Head of caudate nucleus (tissue), 42 donors: ENCODE measurements at places on chromosomes 6 and 20.

- DNase-seq = no peak
Measured at GRCh38 chr20:54200487-54201267, 7.2 kb upstream of the PFDN4 start.

DNA sequence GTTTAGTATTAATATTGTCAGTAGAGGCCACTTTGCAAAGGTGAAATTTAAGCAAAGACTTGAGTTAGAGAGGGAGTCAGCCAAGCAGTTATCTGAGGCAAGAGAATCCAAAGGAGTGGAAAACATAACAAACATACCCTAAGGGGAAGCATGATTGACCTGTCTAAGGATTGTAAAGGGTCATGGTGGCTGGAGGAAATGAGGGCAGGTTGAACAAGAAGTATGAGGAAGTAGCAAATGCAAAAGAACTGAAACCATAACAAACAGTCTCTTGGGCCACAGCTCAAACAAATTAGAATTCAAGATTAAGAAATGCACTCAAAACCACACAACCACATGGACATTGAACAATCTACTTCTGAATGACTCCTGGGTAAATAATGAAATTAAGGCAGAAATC, 103.2 kb downstream of the FBXO5 start:
- DNase-seq = no peak

DNA sequence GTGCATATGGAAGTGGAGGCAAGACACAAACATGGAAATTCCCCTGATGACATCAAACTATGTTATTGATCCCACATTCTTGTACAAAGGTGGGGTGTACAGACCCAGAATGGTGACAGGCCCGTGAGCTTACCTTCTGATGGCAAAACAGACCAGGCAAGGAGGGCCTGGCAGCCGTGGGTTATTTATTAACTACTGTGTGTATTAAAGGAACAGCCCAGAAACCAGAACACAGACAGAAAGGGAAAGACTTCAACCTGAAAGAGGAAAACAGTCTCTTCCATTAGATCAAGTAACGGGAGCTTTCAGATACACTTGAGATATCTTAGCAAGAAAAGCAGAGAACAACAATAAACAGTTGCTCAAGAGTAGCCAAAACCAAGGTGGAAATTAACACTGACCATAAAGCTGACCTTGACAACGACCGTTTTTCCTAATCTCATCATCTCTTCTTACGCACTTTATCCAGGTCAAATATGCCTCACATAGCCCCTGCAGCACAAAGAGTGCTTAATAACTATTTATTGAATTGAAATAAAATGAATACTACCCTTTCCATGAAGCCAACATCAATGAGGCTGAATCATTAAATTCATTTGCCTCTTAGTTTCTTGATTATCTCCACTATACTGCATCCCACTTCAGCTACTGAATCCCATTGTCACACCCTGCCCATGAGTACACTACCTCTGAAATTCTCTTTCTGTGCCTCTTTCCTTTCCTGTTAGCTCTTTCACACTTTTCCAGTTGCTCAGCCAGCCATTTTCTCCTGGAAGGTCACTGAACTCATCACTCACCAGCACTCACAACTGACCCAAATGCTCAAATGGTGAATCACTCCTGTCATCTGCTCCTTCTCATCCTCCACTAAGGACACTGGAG, 67.4 kb downstream of the MOXD1 start:
- DNase-seq = no peak

DNA sequence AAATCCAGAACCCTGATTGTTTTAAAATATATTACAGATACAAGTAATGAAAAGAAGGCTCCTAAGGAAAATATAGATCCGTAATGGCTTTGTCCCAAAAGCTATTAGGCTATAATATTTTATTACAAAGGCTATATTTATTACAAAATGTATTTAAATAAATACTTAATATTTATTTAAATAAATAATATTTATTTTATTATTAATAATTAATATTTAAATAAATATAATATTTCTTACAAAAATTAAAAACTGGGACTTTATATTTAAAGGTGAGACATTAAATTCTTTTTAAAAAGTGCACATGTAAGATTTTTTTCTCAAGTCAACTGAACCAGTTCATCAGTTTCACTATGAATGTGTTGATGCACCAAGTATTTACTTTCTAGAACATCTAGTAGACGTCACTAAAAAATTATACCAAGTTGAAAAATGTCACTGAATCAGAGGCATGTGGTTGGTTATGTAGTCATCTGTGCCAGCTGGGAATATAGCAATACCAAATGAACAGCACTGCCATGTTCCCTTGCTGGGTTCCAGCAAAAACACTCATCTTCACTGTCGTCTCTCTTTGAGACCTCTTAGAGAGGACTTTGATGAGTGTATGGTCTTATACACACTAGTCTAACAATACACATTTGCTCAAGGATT, 278.9 kb downstream of the ESR1 start:
- DNase-seq = no peak

GRCh38 chr6:13863699-13864155, 49.4 kb upstream of the MCUR1 start:
- no peak for DNase-seq

- DNase-seq = no peak
Measured at GRCh38 chr6:14265049-14266021, 147.8 kb downstream of the CD83 start.

- DNase-seq = no peak
Measured at GRCh38 chr20:18197382-18198070, 59.9 kb downstream of the KAT14 start.

- DNase-seq = peak; percentile 16
Measured at GRCh38 chr20:4082406-4083097, 67.2 kb upstream of the RNF24 start.
